ENCODE measurements at places on chromosomes 11 and 22. TPM values are rescaled to one million over a fixed set of nuclear protein-coding genes. Genes with fewer than 3 reads are reported as not detected.

The APOA4 gene
- total RNA-seq, result not detected

The TIGD3 gene
- 3.2 TPM for total RNA-seq

The MYEOV gene
- not detected for total RNA-seq

The MS4A6E gene
- total RNA-seq, result not detected

The UBQLNL gene
- 0.46 TPM for total RNA-seq

The MS4A15 gene
- not detected for total RNA-seq

The CCDC73 gene
- total RNA-seq, result not detected

The PLAAT5 gene
- 5.5 TPM for total RNA-seq

The PIWIL4 gene
- total RNA-seq, result 5.5 TPM

The GRK3 gene
- total RNA-seq, result 42.4 TPM

The KDM4D gene
- 2.5 TPM for total RNA-seq

The SCGB1C1 gene
- total RNA-seq, result not detected

The OR4C3 gene
- not detected for total RNA-seq

The CD6 gene
- total RNA-seq, result 2.3 TPM

The NXPE4 gene
- total RNA-seq, result not detected

The SPTBN2 gene
- 97.3 TPM for total RNA-seq

The KCNQ1OT1 gene
- total RNA-seq, result 4.8 TPM

The DKK3 gene
- 477 TPM for total RNA-seq

The WEE1 gene
- total RNA-seq, result 18.2 TPM

The CTSW gene
- total RNA-seq, result not detected

The CPT1B gene
- 9.2 TPM for total RNA-seq

The OR6T1 gene
- not detected for total RNA-seq

The CECR2 gene
- 6.0 TPM for total RNA-seq

The SCN4B gene
- total RNA-seq, result 14.5 TPM

The SNAP29 gene
- total RNA-seq, result 10.1 TPM

The OR8B12 gene
- not detected for total RNA-seq

The SCUBE2 gene
- total RNA-seq, result 12.5 TPM

The USH1C gene
- 0.92 TPM for total RNA-seq

The TIMP3 gene
- total RNA-seq, result 53.5 TPM

The KCTD17 gene
- 34.1 TPM for total RNA-seq

The TOB2 gene
- 18.9 TPM for total RNA-seq

Data from diencephalon (tissue), 1 donor.